Activated CD8-positive, alpha-beta memory T cell treated with anti-CD3 and anti-CD28 coated beads for 24 hours (primary cell): ENCODE measurements at places on chromosomes 4 and X.

DNA sequence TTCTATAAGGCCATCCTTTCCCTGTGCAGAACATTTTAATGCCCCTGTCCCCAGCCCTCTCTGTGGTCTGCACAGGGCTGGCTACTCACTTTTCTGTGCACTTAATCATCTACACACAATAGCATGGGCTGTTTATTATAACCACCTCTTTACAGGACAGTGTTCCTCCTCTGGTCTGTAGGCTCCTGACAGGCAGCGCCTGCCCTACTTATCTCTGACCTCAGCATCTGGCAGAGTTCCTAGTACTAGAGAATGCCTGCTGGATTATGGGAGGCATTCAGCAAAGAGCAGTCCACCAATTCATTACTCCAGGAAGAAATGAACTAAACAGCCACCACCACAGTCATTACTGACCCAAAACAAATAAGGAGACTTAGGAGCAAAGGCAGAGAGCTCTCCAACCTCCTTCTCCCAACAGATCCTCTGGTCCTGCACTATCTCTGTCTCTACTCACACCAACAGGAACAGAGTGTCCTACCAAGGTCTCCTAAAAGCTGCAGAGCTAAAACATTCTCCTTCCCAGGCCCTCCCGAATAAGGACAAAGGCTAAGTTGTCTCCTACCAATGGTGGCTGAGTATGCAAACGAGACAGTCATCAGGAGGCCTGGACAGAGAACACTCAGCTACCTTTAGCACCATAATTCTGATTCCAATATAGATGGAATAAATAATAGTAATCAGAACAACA lies 279.2 kb downstream of the QDPR start:
- no peak for DNase-seq

GRCh38 chrX:22526339-22526738 lies 253.6 kb downstream of the CBLL2 start:
- DNase-seq: no peak

- DNase-seq: no peak
These were observed 20.7 kb upstream of the AR start for GRCh38 chrX:67523002-67523681.

GRCh38 chr4:128285085-128285997 lies 2.3 kb downstream of the PGRMC2 start:
- DNase-seq: no peak

DNA sequence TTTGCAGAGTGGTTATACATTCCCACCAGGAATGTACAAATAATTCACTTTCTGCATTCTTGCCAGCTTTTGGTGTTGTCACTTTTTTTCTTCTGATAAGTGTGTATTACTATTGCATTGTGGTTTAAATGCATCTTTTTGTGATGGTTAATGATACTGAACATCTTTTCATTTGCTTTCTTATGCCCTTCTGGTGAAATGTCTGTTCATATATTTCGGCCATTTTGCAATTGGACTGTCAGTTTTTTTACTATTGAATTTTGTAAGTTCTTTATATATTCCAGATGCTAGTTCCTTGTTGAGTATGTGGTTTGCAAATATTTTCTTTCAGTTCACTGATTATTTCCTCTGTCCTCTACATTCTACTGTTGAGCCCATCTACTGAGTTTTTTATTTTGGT lies 19.4 kb upstream of the BMP2K start:
- no peak for DNase-seq

DNA sequence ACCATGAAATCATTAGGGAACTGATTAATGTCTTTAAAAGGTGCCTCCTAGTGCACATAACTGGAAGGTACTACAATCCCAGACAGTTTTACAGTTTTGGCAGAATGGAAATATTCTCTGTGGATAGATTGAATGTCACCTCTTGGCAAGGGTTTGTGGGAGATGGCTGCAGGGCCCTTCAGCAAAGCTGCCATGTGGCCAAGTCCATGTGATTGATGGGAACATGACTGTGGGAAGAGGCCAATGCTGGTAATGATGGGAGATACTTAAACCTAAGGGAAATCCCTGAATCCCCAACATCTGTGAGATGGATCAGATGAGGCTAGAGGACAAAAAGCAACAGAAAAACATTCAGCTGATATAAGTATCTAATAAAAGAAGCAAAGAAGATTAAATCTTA lies 493.7 kb downstream of the MAGEE1 start:
- no peak for DNase-seq

- DNase-seq: no peak
These were observed 146.2 kb downstream of the ATRX start for GRCh38 chrX:77639820-77640219.

- DNase-seq: no peak
These were observed 89.5 kb upstream of the ARX start for GRCh38 chrX:25105221-25105620.

DNA sequence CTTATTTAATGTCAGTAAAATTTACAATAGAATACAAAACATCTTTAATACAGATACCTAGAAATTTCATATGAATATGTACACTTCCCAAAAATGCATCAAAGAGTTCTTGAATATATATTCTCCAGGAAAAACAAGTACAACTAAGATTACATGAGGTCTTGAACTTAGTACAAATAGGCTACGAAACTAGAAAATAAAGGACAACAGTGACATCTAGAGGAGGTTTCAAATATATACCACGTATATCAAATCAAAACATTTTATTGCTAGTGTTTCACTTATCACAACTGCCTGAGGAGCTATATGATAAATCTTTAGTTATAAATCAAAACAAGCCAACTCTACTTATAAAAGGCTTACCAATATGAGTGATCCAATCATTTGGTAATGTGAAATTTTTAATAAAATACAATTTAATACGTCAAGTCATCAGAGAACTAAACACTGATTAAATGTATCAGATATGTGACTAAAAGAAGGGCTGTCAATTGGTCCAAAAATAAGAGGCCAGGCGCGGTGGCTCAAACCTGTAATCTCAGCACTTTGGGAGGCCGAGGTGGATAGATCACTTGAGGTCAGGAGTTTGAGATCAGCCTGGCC lies 36.6 kb downstream of the ANAPC10 start:
- DNase-seq: no peak

GRCh38 chr4:92014067-92014466 lies 289.7 kb upstream of the GRID2 start:
- no peak for DNase-seq

- DNase-seq: no peak
These were observed 6.0 kb downstream of the FGF16 start for GRCh38 chrX:77453190-77453589.

GRCh38 chr4:71262161-71262560 lies 76.7 kb upstream of the SLC4A4 start:
- DNase-seq: no peak

DNA sequence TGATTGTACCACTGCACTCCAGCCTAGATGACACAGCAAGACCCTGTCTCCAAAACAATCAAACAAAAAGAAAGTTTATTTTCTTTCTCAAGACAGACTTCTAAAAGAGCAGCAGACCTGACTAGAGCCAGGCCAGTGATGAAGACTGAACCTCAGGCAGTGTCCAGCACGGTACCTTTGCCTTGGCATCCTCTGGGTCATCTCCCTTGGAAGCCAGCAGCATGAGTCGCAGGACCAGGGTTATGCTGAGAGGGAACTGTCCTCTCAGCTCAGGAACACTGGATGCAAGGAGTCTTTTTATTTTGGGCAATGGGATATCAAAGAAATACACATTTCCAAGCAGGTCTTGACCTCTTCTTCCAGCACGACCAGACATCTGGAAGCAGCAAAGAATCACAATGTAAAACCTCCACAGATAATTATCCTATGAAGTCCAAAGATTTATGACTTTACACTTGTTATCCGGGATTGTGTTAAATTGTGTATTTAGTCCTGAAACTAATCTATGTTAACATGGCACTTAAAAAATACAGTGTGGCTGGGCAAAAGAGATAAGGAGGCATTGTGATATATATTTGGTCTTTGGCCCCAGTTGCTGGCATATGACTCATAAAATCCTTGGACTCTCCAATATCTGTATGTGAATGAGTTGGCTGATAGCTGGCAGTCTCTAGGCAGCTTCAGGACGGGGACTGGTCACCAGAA lies 66.0 kb upstream of the DDX60 start:
- DNase-seq: no peak

GRCh38 chrX:139113708-139114107 lies 402.2 kb upstream of the FGF13 start:
- DNase-seq: no peak

DNA sequence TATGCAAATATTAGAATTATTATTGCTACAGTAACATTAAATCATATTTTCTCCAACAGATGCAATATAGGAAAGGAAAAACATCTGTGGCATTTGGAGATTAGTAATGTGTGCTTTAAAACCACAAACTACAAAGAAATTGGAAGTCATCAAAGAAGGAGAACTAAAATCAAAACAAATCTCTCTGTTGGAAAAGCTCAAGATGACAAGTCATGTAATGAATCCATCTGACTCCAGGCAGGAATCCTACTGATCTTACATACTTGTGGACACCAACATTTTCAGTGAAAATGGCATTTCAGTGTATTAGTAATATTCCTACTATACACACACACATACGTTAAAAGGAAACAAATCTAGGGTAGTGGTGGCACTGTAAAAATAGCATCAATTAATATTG lies 98.2 kb downstream of the SLC39A8 start:
- no peak for DNase-seq

DNA sequence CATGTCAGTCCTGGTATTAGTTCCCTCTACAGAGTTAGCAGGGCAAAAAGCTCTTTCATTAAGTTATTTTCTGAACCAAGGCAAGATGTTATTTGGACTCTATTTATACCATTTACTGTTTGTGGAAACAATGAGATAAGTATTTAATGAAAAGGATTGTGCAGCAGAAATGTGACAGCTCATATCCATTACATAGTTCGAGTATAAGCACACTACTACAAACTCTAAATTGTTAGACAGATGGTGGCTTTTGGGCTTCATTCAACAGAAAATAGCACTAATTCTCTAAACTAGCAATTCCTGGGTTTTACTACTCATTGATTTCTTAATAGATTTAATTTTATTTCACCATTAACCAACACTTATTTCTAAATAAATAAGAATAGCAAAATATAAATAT lies 95.2 kb upstream of the ANK2 start:
- DNase-seq: no peak
